ENCODE measurements at places on chromosomes 2 and 18.

- no peak for DNase-seq
Observed at GRCh38 chr2:28737655-28738054, 14.0 kb upstream of the PPP1CB start.

GRCh38 chr2:145110668-145111356 is 590.9 kb upstream of the ZEB2 start:
- DNase-seq: no peak

- DNase-seq: no peak
Observed at GRCh38 chr2:95043300-95044093, 18.0 kb downstream of the MAL start.

- no peak for DNase-seq
Observed at GRCh38 chr18:35968278-35968880, 4.1 kb upstream of the RMP24 start.

- DNase-seq: no peak
Observed at GRCh38 chr2:159208438-159208837, 78.1 kb downstream of the WDSUB1 start.

GRCh38 chr18:13216092-13216582 is 2.4 kb upstream of the LDLRAD4 start:
- DNase-seq: no peak

GRCh38 chr18:12048010-12048826 is 45.4 kb upstream of the ANKRD62 start:
- DNase-seq: no peak

- DNase-seq: no peak
Observed at GRCh38 chr2:439077-439476, 151.2 kb upstream of the ALKAL2 start.

DNA sequence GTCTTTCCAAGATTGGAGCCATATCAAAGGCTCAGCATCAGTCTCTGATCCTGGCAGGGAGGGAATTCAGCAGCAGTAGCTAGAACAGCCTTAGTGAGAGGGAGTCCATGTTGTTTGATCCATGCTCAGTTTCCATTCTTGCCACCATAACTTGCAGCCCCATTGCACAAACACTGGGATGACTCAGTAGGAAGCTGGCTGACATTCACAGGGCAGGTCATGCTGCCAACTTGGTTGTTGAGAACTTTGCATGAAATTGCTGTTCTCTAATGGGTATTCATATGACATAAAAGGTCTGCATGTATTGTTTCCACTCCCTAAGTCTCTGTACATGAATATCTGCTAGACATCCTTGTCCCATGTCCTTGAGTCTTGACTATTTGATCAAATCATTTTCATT is 29.9 kb upstream of the STAT4 start:
- DNase-seq: no peak

DNA sequence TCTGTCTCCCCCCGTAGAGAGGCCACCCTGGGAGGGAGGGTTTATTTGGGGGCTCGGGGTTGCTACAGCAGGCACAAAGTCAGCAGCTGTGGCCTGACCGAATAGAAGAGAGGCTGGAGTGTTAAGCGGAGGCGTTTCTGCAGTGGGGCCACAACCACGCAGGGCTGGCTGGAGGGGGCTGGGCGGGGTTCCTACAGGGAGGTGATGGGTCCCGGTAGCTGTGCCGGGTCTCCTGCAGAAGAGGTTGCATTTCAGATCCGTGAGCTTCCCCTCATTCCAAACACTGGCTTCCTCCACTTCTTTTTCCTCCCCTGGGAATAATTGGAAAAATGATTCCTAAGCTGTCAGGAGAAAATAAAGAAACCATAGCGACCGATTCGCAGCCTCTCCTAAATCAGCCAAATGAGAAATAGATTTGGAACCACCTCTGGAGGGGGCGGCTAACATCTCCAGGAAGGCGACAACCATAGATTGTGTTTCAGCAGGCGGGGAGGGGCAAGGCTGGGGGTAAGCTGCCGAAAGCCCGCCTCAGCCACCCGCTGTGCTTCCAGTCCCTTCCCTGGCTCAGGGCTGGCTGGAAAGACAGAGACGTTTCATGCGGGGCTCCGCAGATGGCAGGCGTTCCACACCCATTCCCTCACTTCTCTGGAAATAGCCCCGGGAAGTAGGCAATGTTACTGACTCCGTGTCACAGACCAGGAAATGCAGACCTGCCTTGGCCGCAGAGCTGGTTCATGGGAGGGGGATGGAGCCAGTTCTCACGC is 85.6 kb upstream of the TAF1B start:
- DNase-seq: no peak

DNA sequence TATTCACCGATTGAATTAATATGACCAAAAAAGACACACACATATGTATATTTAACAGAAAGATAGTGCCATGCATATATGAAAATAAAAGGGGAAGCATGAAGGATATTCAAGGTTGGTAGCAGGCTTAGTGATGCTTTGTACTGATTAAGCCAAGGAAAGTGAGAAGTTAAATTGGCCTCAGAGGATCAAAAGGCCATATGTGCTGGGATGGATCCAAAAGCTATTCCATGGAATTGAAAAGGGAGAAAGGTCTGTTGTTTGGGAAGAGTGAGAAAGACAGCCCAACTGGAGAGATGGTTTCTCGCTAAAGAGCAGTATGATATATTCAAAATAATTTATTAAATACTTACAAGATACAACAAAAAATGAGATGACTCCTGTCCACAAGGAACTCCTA is 65.9 kb downstream of the INSIG2 start:
- DNase-seq: no peak

- no peak for DNase-seq
Observed at GRCh38 chr18:73316513-73316912, 448.7 kb upstream of the NETO1 start.

DNA sequence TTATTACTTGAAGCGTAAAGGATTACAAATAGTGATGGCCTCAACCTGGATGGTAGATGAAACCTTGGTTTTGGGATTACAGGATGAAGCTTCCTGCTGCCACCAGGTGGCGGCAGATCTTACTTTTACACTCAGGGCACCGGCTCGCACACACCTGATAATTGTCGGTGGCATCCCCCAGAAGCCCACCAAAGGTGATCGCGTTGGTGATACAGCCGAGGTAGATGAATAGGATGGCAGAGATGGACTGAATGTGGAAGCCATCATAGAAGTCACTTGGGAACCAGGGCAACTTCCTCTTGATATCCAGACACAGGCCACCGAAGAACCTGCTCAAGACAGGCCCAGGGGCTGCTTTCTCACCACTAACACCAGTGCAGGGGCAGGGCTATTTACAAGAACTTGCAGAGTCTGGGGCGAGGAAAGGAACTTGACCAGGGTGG is 51.8 kb downstream of the MTHFD2 start:
- DNase-seq: peak; percentile 26

- DNase-seq: no peak
Observed at GRCh38 chr2:47771211-47771610, 11.7 kb upstream of the MSH6 start.

- DNase-seq: no peak
Observed at GRCh38 chr2:191938779-191939178, 91.9 kb upstream of the CAVIN2 start.

DNA sequence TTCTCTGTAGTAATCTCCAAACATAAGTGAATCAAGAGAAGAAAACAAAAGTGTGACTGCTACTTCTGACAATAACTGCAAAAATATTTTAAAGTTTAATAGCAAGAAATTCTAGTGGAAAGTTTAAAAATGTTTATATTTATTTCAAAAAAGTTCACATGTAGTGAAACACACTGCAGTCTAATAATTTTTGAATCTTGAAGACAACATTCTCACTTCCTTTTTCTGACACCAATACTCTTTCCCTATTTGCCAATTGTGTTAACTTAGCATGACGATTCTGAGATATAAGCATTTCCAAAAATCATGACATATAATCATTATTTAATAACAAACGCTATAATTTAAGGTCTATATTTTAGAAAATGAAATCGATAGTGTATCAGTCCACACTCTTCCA is 429.1 kb upstream of the PKDCC start:
- no peak for DNase-seq

DNA sequence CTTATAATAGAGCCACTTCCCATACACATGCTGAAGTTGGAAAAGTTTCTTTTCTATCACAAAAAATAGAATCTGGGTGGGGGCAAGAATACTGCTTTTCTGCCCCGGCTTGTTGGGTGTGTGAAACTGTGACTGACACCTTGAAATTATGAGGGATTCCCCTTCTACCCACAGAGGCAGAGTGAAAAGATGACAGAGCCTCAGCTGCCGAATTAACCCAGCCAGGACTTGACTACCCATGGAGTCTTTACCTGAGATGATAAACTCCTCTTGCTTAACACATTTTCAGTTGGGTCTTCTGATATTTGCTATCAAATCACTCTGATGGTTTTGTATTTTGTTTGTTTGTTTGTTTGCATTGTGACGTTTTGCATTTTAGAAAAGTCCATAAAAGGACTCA is 66.0 kb upstream of the PMAIP1 start:
- DNase-seq: no peak

- no peak for DNase-seq
Observed at GRCh38 chr2:195411219-195411687, 245.8 kb upstream of the SLC39A10 start.

DNA sequence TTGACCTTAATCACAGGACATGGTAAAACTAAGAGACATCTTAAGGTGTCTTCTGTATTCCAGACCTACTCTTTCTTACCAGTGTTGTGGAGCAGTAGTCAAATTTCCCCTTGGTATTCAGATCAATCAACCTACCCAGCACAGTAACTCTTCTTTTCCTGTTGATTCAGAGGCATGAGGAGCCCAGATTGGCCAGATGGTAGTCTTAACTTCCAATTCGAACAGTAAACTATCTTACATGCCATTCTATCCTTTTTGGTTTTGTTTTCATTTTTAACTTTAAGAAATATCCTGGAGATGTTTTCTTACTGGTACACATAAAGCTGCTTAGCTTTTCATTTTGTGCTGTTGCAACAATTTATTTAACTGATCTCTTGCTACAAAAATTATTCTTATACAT is 630.3 kb upstream of the PKDCC start:
- no peak for DNase-seq

GRCh38 chr2:42860319-42861094 is 68.1 kb upstream of the HAAO start:
- no peak for DNase-seq

- DNase-seq: no peak
Observed at GRCh38 chr2:65411056-65411795, 21.2 kb downstream of the SPRED2 start.

DNA sequence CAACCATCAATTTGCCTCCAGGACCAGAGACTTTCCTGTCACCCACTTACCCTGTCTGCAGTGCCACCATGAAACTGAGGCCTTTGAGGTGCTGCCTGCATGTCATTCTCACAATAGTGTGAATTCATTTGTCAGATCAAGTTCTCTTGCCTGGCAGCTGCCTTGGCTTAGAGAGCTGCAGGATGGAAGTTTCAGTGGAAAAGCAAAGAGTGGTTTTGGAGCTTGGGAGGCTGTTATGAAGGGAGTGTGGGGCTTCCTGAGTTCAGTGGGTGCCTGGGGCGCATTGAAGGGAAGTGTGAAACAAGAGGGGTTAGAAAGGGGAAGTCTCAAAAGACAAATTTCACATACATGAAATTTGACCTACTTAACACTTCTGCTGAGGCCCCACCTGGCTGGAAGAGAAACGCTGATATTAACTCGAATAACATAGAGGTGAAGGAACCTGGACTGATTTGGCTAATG is 7.9 kb upstream of the LBH start:
- DNase-seq: no peak

GRCh38 chr2:212957624-212958023 is 193.8 kb downstream of the IKZF2 start:
- no peak for DNase-seq

DNA sequence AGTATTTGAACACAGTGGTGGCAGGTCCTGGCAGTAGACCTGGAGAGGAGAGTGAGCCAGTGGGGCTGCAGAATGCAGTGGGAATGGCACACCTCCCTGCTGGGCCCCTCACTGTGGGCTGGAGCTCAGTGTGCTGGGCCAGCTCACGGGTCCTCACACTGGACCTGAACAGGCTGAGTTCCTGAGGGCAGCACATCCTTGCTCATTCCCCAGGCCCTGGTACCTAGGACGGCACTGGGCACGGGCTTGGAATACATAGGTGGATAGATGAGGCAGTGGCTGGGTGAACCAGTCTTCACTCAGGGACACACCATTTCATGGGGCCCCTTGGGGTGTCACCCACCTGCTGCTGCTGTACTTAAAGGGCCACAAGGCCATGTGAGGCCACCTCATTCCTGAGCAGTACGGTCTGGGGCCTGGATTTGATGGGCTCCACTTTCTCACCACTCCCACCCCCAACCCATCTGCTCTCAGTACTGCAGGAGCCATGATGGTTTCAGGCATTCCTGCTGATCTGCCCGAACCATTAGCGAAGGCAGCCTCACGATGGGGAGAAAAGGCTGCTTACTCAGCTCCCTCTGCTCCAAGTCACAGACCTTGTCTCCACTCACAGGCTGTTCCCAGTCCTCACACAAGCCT is 4.2 kb downstream of the TMEM177 start:
- DNase-seq: no peak

- no peak for DNase-seq
Observed at GRCh38 chr2:208179028-208179609, 10.7 kb downstream of the C2orf80 start.

DNA sequence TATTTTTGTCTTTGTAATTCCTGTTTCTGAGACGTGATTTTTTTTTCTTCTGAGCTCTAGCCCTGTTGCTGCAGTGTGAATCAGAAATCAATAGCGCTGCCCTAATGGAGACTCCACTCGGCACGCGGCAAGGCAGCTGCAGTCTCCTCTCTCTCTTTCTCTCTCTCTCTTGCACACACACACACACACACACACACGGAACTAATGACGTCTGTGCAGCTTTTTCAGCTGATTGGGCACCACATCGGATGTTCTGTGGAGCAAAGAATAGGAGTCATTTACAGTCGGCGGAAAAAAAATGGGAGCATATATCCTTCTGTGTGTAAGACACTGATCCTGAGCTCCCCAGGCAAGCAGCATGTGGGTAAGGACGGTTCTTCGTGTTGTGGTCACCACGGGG is 2.0 kb upstream of the MYT1L start:
- DNase-seq: no peak

GRCh38 chr2:118696786-118697465 is 150.5 kb downstream of the EN1 start:
- no peak for DNase-seq

GRCh38 chr18:76805221-76805620 is 17.1 kb upstream of the ZNF236 start:
- no peak for DNase-seq

DNA sequence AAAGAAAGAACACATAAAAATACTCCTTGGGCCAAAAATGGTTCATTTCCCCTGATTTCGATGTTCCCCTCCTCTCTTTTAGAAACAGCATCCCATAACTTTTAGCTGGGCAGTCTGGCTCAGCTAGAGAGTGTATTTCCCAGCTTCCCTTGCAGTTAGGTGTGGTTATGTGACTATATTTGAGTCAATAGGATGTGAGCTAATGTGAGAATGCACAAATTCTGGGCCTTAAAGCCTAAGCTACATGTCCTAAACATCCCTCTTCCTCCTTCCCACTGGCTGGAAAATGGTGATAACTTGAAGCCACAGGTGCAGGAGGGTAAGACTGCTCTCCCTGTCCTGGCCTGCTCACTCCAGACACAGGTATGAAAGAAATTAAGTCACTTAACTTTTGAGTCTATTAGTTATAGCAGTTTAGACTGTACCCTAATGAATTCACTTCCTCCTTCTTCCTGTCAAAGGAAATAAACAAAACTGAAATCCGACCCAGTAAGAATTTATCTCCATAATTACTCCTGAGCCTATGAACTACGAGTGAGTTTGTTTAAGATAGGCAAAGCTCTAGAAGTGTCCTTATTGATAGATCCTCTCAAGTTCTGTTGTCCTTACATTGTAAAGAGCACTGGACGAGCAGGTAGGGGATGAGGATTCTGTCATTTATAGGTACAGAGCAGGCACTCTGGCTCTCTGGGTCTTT is 177.6 kb downstream of the MTX2 start:
- DNase-seq: no peak
